ENCODE measurements at places on chromosomes 7 and 10.

DNA sequence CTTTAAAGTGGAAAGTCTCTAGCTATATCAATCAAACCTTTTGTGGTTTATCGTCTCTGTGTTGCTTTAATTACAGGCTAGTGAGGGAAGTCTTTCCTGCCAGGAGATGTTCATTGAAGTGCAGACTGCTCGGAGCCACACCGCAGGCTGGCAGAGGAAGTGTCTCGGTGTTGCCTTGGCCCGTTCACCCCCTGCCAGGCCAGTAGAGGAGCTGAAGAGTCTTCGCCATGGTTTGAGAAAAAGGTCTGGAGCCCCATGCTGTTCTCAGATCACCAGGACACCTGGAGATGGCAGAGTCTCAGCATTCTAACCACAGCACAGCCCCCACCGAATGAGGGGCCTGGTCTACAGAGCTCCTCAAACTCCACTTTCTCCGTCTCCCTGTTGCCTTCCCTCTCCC lies 275.9 kb upstream of the PLPP4 start:
- DNase-seq: no peak

GRCh38 chr7:76142861-76143260 lies 58.8 kb upstream of the SRRM3 start:
- no peak for DNase-seq

DNA sequence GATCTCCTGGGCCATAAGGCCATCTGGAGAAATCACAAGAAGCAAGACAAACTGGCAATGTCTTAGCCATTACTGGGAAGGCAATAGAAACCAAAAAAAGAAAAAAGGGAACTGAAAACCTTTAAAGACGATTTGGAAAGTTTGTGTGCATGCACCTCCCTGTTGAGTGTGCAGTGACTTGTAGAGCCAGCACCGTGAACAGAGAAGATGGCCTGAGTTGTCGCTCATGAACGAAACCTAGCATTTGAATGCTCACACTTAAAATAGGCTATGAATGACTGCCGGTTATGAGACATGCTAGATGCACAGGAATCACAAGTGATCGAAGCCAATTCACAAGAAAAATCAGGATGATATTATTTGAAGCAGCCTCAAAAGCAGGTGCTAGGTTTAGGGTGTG lies 151.3 kb upstream of the ADO start:
- no peak for DNase-seq

- peak; percentile 83 for DNase-seq
These were observed 1.2 kb upstream of the ATP6V0E2 start for GRCh38 chr7:149872419-149873073.

- DNase-seq: no peak
These were observed 7.2 kb downstream of the RBM20 start for GRCh38 chr10:110651044-110651958.

DNA sequence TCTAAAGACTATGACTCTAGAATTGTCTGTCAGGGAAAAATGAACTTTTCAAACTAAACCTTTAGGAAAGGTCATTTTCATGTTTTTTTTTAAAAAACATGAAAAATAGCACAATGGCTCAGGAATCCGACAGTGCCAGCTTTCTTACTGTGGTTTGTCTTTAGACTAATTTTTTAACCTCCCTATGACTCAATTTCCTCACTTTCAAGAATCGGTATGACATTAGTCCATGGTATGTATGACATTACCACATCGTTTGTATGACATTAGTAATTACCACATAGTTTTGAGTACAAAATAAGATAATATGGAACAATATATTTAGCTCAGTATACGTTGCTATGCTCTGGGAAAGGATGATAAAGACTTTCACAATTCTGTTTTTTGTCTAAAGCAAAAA lies 383.2 kb downstream of the PTPRN2 start:
- DNase-seq: no peak

DNA sequence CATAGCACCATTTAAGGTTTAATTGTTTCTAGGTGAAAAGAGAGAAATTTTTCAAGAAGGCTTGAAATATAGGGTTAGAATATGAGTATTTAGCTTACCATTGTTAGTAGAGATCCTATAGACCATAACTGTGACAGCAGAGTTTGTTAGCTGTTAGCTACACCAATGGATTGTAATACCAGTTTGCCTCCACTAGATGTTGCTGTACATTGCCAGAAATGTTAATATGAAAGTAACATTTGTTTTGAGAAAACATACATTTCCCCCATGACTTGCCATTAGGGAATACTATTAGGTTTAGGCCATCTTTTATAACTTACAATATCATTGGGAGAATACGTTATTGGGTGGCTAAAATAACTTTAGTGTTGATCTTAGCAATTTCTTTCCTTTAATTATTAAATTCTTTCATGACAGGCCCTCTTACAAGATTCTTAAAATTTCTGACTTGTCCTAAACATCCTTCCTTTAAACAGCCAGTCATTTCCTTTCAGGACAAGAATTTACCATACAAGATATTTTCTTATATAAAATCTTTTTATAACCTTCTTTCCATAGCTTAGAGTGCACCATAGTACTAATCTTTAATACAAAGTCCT lies 39.5 kb downstream of the ZNF117 start:
- DNase-seq: peak; percentile 26

GRCh38 chr10:109726473-109726872 lies 196.8 kb downstream of the XPNPEP1 start:
- DNase-seq: no peak
